ENCODE measurements at places on chromosomes 5 and 9.

- no peak for DNase-seq
Observed at GRCh38 chr9:80885894-80886293, 803.5 kb downstream of the TLE1 start.

- peak; percentile 52 for DNase-seq
Observed at GRCh38 chr9:136488247-136489214, 5.7 kb upstream of the SEC16A start.

GRCh38 chr5:15966651-15967050, 212.9 kb downstream of the MARCHF11 start:
- DNase-seq, result no peak

GRCh38 chr5:157352756-157353340, 86.9 kb downstream of the CYFIP2 start:
- no peak for DNase-seq

GRCh38 chr5:32339198-32339597, 26.5 kb upstream of the MTMR12 start:
- DNase-seq, result no peak
